ENCODE measurements at places on chromosomes 16 and 17.

DNA sequence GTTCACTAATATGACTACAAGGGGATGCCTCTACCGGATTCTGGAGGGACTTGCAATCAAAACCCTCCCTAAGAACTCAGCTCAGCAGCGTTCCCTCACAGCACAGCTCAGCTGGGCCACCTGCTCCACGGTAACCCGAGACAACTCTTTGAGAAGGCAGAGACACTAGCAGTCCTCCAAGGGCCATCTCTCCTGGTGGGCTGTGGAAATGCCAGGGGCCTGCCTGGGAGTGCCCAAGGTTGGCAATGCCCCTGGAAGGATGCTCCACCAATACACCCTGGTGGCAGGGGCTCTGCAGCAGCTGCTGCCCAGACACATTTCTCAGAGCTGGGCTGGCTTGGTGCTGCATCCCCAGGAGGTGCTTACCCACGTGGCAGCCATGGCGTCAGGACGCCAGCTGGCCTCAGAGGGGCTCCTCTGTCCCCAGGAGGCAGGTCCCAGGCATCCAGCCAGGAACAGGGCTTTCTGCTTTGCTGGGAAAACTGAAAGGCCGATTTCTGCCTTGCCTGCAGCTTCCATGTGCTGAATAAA is 16.5 kb downstream of the CDIP1 start:
- no peak for DNase-seq

DNA sequence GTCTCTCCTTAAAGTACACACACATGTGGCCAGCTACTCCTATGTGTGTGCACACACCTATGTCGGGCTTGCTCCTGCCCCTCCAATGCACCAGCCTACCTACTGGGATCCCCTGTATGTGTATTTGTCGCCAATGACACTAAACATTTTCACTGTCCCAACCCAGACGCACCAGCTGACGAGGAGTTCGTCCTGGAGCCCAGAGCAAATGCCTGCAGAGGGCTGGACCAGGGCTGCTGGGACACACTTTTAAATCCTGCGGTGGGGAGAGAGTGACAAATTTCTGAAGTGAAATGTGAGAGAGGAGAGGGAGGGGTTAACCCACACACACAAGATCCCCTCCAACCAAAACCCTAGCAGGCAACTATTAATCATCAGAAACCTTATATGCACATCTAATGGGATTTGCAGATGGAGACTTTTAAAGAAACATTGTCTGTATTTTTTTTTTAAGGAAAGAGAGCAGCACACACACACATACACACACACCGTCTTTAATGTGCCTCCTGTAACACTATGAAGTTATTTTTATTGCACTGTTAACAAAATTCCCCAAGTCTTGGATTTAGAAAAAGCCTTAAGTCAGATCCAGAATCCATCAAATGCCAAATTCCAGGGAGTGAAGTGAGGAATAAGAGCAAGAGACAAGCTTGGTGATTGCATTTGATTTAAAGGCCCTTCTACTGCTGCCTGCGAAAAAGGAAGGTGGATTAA is at the start of gene MEOX1:
TSS of gene MEOX1 (minus strand) at position 224 of the 714 bp plus-strand sequence. CDS start 388 bp downstream, outside the sequence.
- DNase-seq = no peak

- DNase-seq = no peak
These were observed 14.4 kb downstream of the WSCD1 start for GRCh38 chr17:6084311-6085161.

DNA sequence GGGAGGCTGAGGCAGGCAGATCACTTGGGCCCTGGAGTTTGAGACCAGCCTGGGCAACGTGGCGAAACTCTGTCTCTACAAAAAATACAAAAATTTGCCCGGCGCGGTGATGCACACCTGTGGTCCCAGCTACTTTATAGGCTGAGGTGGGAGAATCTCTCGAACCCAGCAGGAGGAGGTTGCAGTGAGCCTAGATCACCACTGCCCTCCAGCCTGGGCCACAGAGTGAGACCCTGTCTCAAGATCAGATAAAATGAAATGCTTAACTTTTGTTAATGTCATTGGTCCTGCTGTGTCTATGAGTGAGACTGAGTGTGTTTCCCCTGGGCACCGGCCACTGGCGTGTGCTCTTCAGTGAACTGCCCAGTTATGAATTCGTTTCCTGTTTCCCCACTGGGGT is 10.5 kb downstream of the FAM234A start:
- DNase-seq = no peak

DNA sequence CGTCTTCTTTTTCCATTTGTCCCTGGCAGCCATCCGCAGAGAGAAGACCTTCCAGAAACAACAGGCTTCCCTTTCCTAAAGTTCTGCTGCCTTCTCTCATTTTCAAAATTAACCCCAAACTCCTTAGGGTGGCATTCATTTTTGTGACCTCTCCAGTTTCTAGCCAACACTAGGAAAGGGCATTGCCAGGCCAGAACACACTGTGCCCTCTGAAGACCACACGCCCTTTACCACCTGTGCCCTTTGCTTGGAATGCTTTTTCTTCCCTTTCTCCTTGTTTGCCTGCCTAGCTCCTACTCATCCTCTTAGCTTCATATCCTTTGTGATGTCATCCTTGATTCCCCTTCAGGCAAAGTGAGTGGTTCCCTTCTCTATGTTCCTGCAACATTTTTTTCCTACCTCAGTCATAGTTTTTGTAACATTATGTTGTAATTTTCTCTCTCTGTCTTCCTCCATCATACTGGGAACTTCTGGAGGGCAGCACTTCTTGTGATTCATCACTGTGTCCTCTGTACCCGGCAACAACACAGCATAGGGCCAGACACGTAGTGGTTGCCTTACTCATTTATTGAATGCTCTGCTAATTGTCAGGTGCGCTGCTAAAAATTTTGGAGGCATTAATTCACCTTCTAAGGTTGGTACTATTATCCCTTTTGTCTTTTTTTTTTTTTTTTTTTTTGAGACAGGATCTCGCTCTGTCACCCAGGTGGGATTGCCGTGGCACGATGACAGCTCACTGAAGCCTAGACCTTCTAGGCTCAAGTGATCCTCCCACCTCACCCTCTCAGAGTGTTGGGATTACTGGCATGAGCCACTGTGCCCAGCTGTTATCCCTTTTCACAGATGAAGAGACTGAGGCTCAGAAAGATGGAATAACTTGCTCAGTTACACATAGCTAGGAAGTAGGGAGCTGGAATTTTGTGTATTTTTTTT is 1.0 kb downstream of the KAT8 start:
- no peak for DNase-seq

- no peak for DNase-seq
These were observed 35.8 kb downstream of the MSI2 start for GRCh38 chr17:57292091-57292490.

DNA sequence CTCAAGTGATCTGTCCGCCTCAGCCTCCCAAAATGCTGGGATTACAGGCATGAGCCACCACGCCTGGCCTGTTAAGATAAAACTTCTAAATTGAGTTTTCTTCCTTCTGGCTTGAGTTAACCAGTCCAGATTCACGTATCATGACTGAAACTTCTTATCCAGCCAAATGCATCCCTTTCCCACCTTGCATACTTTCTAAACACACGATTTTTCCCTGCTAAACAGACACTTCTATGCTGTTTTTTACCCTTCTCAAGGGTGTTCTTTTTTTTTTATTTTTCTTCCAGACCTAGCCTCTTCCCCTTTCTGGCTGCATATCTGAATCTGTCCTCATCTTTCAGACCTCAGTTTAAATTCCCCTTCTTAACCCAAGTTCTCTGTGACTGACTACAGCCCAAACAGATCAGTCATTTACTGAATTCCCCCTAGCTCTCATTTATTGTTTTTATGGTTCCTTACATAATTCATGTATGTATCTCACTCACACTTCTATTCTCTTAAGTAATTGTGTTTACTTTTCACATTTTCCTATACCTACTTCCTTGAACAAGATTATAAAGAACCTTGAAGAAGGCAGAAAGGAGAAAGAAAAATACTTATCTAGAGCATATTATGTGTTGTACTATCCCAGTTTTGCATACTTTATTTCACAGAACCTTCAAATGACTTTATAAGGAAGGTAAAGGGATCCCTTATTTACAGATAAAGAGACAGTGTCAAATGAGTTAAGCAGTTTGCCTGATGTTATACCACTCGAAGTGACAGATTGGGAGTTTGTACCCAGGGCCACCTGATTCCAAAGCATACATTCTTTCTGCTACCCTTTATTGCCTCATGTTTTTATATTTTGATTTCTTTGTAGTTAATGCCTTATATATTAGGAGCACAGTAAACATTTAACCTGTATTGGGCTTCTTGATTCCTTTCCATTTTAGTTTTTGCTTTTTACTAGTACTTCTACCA is 5.2 kb downstream of the EVI2B start:
- DNase-seq = no peak

All from activated CD4-positive, alpha-beta T cell treated with anti-CD3 and anti-CD28 coated beads for 1 hour (primary cell).